ENCODE measurements at places on chromosomes 6 and 20. TPM values are rescaled to one million over a fixed set of nuclear protein-coding genes. Genes with fewer than 3 reads are reported as not detected.

DNA sequence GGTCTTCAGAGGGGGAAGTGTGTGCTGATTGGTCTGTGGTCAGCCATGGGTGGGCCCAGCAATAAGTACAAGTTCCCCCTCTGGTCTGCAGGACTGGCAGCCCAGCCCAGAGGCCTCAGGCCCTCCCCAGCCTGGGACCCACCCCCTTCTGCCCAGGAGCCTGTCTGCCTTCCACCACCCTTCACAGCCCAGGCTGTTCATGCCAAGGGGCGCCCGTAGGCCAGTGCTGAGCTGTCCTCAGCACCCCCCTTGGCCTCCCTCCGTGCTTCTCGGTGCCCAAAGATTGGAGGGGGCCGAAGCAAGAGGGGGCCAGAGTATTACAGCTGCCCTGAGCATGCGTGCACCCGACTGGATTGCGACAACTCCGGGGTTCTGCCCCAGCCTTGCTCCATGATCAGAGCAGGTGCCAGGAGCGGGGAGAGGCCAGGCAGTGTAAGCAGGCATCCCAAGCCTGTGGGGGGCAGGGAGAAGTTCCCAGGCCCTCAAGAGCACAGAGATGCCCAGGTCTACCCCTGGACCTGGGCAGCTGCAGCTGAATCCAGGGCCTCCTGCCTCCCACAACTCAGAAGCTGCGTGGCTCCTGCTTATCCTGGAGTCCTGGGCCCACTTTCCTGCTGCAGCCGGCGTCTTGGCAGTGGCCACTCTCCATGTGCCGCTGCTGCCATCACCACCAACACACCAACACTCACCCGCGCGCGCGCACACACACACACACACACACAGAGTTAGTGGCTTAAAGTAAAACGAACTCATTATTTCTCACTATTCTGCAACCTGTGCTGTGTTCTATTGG lies 33.3 kb downstream of the CST9L start:
- no peak for DNase-seq

GRCh38 chr6:111552241-111552744 lies 53.4 kb downstream of the TRAF3IP2 start:
- DNase-seq: peak; percentile 58

GRCh38 chr20:48949304-48950170 lies 28.0 kb downstream of the ARFGEF2 start:
- DNase-seq: no peak

Gene EPPIN
- total RNA-seq: not detected

DNA sequence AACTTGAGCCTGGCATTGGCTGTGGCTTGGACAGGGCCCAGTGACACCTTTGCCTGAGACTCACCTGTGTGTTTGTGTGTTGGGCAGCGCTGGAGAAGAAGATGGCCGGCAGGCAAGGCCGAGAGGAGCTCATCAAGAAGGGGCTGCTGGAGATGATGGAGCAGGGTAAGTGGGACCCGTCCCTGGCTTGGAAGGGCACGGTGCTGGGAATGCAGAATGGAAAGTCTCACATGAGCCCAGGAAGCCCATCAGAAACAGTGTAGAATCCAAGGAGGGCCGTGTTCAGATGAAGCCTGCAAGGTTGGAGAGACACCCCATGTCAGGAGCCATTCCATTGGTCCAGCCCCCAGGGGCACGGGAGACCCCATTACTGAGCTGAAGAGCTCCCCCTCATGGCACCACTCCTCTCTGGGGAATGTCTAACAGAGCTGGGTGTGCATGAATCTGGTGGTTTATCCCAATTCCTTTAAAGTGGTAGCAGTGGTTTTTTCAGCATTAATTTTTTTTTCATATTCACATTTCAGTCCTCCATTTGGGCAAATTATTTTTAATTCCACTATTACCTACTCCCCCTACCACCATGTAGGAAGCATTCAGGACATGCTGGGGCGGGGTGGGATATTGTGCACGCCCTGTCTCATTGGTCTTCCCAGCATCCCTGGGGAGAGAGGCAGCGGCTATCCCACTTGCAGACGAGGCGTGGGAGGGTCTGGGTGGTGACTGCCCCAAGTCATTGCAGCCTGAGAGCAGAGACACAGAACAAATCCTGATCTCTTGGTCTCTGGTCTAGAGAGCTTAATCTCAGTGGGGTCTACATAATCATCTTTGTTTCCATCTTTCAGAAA lies 143.6 kb downstream of the PHACTR3 start:
- DNase-seq: no peak

Gene COX4I2
- total RNA-seq: not detected
